Central memory CD4-positive, alpha-beta T cell (primary cell): ENCODE measurements at places on chromosomes 1 and 21.
A peak's percentile ranks its signal among the peaks of the same experiment; 100 is the strongest.

GRCh38 chr1:38772026-38772425 is 87.5 kb downstream of the RRAGC start:
- DNase-seq, result no peak

DNA sequence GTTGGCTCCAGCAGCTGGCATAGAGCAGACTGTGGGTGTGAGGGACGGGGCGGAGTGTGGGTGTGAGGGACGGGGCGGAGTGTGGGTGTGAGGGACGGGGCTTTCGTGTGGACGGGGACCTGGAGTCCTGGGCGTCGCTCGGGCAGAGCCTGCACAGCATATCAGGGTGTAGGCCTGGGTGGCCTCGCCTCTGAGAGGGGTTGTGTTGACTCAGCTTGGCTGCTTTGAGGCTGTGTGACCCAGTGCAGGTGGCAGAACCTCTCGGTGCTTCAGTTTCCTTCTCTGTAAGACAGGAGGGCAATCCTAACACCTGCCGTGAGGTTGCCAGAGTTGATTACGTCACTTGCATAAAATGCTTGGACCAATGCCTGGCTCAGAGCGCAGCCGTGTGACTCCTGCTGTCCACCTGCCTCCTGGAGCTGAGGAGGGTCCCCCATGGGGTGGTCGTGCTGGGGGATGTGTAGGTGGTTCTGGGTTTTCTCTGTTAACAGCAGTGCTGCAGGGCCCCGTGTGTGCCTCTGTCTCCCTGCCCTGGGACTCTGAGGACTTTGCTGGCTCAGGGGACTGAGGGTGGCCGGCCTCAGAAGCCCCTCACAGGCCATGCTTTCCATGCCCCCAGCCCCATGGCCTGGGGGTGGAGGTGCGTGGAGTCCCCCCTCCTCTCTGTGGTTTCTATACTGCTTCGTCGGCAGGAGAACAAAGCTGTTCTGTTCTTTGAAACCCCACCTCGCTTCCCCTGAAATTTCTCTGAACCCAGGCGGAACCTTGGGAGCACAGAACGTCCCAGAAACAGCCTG is 15.4 kb downstream of the PDXK start:
- DNase-seq, result no peak

DNA sequence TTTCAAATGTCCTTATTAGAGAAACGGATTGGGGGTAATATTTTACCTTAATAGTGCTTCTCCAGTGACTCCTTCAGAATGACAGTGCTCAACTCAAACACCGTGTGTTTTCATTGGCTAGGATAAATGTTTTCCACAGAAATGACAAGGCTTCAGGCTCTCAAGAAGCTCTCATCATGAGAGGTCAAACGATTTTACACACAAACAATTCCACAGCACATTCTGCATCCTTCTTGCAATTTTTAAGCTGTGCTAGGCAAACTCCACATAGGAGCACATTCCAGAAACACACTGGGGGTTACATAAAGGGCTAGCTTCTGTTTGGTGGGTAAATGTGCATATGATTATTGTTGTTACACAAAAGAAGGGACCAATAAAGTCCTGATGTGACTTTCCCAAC is 75.5 kb upstream of the IPO9 start:
- DNase-seq, result no peak

DNA sequence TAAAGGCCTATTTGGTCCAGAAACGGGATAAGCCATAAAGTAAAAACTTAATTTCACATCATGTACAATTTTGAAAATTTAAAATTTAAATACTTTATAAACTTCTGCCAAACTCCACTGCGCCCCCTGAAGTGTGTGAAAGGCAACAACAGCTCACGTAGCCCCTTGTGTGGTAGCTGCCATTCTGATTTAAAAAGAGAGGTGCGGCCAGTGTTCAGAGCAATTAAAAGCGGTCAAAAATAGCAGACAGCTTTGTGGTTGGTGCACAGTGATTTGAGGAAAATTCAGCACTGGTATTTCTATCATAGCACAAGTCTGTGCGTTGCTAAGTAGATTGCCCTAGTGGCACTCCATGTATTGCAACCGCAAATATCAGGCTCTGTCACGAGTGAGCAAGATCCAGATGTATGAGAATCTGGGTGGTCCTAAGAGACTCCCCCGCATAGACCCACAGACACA is 122.5 kb downstream of the ATG4C start:
- DNase-seq, result no peak

DNA sequence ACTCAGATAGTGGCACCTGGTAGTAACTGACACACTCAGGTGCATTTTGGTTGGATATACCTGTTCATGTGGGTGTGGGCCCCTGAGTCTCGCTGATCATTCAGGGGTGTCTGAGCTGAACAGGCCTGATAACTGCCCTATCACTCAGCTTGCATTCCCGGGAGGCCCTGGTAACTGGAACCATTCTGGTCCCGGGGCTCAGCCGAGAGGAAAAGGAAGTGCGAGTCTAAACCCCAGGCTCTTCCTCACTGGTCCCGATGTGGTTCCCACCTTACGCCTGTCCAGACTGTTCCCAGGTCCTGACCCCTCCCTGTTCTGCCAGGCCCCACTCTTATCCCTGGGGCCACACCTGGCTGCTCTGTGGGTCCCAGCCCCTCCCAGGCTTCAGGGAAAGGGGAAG is 11.7 kb upstream of the CDK18 start:
- no peak for DNase-seq

DNA sequence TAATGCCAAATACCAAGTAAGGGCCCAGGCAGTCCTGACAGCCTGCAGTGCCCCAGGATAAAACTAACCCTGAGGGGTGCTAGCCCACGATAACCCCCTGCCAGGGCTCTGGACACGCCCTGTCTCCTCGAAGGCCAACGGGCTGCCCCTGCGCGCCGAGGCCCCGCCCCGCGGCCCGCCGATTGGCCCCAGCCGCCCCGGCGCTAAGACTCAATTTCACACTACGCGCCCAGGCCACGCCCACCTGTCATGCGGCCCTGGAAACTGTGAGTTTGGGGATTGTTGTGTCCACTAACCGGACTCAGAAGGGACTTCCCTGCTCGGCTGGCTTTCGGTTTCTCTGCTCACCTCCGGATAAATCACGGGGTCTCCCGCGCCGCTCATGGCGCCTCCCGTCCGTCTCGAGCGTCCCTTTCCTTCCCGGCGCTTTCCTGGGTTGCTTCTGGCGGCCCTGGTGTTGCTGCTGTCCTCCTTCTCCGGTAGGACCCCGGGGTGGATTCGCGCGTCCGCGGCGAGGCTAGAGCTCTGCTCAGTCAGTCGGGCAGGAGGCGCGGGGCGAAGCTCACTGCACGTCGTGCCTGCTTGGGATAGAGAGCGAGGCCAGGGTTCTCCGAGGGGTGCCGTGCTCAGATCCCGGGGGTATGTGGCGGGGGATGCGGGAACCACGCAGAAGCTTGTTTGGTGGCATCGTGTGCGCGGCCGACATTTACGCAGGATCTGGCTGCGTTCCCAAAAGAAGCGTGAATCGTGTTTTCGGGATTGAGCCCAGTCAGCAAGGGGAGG is at the start of gene CR1L:
Gene CR1L, plus strand, starts transcription at position 282 of the 783 bp plus-strand sequence. Its CDS starts 101 bp downstream, at position 383.
- DNase-seq, result peak; percentile 58

DNA sequence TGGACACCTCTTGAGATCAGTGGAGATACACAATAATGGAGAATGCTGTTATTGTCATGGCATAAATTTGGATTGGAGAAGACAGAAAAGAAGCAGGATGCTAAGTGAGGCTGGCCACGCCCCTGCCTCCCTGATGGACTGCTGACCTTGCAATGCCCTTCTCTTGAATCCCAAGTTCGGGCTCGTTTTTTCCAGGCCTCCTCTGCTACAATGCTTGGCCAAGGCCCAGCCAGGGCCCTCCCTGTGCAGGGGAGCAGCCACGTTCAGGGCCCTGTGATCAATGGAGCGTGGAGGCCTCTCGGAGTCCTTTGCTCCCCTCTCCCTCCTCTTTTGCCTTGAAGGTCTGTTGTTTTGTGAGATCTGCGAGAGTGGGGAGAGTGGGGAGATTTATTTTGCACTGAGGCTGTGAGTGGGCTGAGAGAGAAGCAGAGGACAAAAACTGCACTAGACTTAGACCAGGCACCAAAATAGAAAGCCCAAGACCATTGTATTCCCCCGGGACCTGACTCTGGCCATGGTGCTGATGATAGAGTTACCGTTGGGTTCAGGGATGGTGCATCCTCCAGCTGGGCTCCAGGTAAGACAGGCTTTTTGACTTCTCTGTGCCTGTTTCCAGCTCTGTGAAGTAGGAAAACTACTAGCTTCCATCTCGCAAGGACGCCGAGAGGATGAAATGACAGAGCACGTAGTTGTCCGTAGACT is 268.6 kb downstream of the KAZN start:
- no peak for DNase-seq

DNA sequence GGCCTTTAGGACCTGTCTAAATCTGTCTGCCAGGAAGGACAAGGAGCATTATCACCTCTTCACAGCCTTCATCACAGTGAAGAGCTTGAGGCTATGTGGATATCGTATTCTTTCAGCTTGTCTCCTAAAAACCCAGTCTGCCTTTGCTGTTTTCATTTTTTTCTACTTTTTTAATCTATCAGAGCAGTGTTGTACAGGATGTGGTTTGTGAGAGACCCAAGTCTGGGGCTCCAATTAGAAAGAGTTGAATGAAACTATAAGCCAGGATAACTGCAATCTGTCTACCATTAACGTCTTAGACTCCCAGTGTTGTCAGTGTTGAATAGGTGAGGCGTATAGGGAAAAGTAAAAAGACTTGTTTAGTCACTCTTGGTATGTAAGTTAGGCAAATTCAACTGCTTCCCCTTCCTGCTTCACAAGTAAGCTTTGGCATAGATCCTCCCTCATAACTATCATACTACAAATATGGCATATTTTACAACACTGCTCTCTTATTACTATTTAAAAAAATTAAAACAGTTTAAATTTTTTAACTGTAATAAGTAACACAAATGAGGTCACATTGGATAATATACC is 1225.8 kb upstream of the PRMT6 start:
- no peak for DNase-seq

GRCh38 chr1:46457178-46457577 is 32.5 kb upstream of the DMBX1 start:
- no peak for DNase-seq

- no peak for DNase-seq
Observed at GRCh38 chr1:117662667-117663066, 56.8 kb downstream of the TENT5C start.

DNA sequence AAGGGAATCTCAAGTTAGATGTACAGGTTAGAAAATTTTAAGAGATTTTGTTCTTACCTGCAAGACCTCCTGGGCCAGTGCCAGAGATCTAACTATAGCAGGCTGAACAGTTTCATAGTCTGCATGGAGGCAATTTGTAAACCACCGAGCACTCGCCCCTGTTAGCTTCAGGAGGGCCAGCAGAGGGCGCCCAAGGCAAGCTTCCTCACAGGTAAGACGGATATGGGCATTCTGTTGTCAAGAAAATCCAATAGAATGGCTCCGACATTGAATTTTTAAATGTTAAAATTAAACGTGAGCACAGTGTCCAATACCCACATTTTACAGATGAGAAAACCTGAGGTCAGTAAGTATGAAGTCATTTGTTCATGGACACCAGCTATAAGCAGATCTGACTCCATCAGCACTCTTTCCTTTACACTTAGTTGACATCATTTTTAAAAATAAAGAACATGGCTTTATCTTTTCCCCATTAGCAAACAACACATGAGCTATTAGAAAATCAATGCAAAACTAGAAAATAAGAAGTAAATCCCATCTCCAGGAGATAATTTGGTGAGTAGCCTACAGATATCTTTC is 2.2 kb downstream of the REG4 start:
- DNase-seq, result peak; percentile 42

- no peak for DNase-seq
Observed at GRCh38 chr1:150234309-150234565, 1.7 kb downstream of the ANP32E start.

DNA sequence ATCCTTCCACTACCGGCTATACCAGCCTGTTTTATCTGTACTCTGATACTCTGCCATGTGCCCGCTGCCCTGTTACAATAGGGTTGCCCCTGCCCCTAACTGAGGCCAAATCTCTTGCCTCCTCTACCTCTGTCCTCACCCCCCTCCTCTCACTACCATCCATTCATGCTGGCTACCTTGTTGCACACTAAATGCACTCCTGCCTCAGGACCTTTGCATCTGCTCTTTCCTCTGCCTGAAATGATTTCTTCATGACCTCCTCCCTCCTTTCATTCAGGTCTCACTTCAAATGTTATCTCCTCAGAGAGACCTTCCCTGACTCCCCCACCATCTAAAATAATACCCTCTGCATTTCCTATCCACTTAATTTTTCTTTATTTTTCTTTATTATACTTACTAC is 7.7 kb upstream of the SYDE2 start:
- DNase-seq, result no peak

- DNase-seq, result no peak
Observed at GRCh38 chr1:116164604-116165368, 53.6 kb downstream of the MAB21L3 start.

- no peak for DNase-seq
Observed at GRCh38 chr1:179264507-179264906, 29.1 kb upstream of the SOAT1 start.

DNA sequence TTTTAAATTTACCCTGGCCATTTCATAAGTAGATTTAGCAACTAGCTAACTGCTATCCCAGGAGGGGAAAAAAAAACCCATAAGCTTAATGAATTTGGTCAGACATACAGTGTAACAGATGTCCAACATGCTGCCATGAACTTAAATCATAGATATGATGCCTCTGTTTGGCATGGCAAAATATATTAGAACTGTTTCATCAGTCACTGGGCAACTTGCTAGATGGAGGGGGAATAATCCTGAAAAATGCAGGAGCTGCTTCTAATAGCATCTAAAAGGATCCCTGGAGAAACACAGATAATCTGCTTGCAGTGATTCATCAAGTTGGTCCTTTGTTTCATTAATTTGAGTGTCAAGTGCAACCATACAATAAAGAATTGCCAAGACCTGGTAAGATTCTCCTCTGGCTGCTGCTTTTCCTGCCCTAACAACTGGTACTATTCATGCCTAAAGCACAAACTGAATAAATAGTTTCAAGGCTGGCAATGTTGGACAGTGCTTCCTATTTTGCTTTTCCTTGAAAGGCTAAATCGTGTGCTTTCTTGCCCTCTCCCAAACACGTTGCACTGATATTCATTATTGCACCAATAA is 1.5 kb upstream of the ST6GALNAC5 start:
- DNase-seq, result no peak

GRCh38 chr1:40309374-40310128 is 7.5 kb downstream of the COL9A2 start:
- no peak for DNase-seq

- no peak for DNase-seq
Observed at GRCh38 chr1:184947497-184948256, 26.6 kb downstream of the NIBAN1 start.

GRCh38 chr1:7550981-7551380 is 220.1 kb upstream of the VAMP3 start:
- DNase-seq, result no peak

- DNase-seq, result no peak
Observed at GRCh38 chr1:76006234-76006633, 68.3 kb upstream of the ST6GALNAC3 start.
